Activated CD4-positive, alpha-beta T cell treated with anti-CD3 and anti-CD28 coated beads, Interleukin-2, amount 10 ng/mL, durations not matched to agents 24 days and 14 days (primary cell): ENCODE measurements at places on chromosomes 4 and X.

DNA sequence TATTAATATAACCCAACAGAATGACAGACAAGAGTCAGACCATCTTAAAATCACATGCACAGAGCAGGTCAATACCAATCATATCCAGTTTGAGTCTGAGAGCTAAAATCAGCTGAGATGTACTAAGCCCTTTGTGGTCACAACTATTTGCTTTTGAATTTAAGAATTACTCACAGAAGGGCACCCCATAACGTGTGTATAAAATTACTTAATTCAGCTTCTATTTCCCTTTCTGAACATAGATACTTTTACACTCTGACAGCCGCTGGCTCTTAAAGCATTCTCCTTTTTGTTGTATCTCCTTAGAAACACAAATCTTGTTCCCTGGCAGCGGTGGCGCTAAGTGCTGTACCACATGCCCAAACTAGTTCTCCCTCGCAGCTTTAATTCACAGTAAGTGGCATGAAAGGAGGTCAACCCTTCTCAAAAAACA, 14.8 kb upstream of the PPARGC1A start:
- no peaks in the 10 kb centered on the region for H3K4me1 ChIP-seq

- no peaks in the 10 kb centered on the region for H3K36me3 ChIP-seq
- H3K4me3 ChIP-seq, result no peak overlapping the region
- no peaks in the 10 kb centered on the region for H3K27me3 ChIP-seq
- H3K27ac ChIP-seq, result no peak overlapping the region
- peak; percentile 78 for DNase-seq
These were observed 17.0 kb upstream of the PAPSS1 start for GRCh38 chr4:107736924-107737448.

GRCh38 chr4:172650758-172651530, 517.7 kb upstream of the GALNT7 start:
- no peaks in the 10 kb centered on the region for H3K36me3 ChIP-seq
- no peaks in the 10 kb centered on the region for H3K27me3 ChIP-seq
- H3K4me3 ChIP-seq, result no peak overlapping the region

DNA sequence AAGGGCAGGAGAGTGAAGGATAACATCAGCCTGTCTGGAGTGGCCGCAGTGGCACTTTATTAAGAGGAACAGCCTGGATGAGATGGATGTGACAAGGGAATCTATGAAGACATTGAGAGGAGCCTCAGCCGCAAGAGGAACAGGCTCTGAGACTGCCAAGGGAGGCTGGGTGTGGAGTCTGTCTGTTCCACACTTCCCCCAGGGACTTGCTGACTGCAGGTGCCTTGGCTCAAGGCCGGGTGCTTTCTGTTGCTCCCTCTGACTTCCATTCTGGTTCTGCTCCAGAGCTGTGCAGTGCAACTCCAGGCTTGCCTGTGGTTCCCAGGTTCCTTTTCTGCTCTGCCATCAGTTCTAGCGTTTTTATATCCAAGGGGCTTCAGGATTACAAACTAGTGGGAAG, 54.6 kb downstream of the FRMPD3 start:
- no peak overlapping the region for H3K4me3 ChIP-seq
- H3K27ac ChIP-seq, result no peak overlapping the region
- no peaks in the 10 kb centered on the region for H3K4me1 ChIP-seq
- H3K27me3 ChIP-seq, result peaks cover 36% of the 10 kb centered on the region
- no peaks in the 10 kb centered on the region for H3K36me3 ChIP-seq

GRCh38 chr4:150828159-150828558, 186.9 kb downstream of the LRBA start:
- peak; percentile 76 for DNase-seq
- peak overlapping the region; percentile 55 for H3K4me3 ChIP-seq
- H3K27ac ChIP-seq, result peak overlapping the region; percentile 56
- peaks cover 41% of the 10 kb centered on the region for H3K36me3 ChIP-seq
- H3K27me3 ChIP-seq, result no peaks in the 10 kb centered on the region
- peaks cover 14% of the 10 kb centered on the region for H3K4me1 ChIP-seq
